ENCODE measurements at places on chromosomes 13 and 19.

DNA sequence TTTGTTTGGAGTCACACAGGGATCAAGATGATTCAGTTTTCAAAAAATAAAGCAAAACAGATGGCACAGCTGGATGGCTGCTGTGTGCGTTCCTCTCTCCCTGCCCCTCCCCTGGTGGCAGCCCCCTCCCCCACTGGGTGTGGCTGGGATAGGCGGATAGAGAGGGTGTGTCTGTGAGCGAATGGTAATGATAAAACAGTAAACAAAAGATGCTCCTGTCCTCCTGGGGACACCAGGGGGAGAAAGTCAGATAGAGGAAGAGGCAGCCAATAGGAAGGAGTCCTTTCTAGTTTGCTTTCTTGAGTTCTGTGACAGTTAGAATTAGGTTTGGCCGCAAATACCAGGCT, 6.5 kb downstream of the TMEM255B start:
- DNase-seq: no peak

- DNase-seq: no peak
Observed at GRCh38 chr13:89937420-89937819, 1410.1 kb upstream of the MIR17HG start.

- peak; percentile 91 for DNase-seq
Observed at GRCh38 chr19:32876919-32877285, 7.3 kb upstream of the SLC7A9 start.

GRCh38 chr19:12872941-12873890, 8.0 kb downstream of the DNASE2 start:
- DNase-seq: peak; percentile 63

DNA sequence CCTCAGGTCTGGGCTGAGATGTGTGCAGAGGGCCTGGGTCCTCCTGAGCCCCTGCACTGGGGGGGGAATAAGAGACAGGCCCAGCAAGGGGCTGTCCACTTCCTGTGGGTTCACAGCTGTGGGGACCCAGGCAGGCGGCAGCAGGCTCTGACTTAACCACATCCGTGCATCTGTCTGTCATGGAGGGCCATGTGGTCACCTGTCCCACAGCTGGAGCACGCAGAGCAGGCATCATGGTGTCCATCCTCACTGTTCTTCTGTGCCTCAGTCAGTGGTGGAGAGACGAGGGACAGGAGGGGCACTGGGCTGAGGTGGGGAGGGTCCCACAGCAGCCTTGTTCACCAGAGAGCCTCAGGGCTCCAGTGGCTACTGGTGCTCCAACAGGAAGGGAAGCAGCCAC, 16.3 kb upstream of the KIR3DL3 start:
- no peak for DNase-seq

Data from H54 (cell line).